ENCODE measurements at places on chromosomes 3 and 15.
A peak's percentile ranks its signal among the peaks of the same experiment; 100 is the strongest.

DNA sequence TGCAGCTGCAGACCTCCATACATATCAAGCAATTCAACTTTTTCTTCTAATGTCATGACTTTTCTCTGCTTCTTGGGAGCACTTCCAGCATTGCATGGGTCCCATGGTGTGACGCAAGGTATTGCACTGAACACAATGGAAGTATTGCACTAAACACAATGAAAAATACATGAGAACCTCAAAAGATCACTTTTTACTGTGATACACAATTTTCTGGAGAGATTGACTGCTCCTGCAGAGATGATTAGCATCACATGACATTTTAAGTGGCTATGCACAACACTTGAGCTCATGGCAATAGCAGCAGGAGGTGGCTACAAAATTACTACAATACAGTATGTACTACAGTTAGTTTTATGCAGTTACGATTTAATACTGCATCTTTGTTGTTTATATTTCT, 113.5 kb upstream of the BHLHE40 start:
- no peak for ATAC-seq

DNA sequence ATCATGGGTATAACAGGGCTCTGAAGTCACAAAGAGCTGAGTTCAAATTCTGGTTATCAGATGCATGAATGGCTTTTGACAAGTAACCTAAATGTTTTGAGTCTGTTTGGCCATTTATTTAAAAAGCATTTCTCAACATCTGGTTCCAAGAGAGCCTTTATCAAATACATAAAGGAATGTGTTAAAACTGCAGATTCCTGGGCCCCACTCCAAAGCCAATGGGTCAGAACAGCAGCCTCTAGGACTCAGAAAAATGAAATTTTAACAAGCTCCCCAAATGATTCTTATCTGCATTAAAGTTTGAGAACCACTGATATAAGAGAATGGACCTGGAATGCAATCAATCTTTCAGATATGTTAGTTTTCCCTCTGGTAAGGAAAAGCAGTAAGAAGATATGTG, 3.4 kb downstream of the B4GALT4 start:
- no peak for ATAC-seq

DNA sequence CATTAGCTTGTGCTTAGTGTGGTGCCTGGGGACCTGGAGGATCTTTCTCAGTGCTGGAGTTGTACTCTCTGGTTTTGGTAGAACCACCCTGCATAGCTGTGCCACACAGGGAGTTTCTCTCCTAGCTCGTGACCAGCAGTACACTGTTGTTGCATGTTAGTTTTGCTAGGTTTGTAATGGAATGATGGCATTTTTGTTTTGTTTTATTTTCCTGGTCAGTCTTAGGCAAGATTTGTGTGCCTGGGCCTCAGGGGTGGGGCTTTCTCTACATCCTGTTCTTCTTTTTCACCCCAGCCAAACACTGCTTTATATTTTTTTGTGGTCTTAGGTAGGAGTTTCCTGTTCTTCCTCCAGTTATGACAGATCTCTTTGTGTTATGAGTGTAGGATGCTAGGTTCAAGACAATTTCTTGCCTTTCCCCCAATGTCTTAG, 534.5 kb upstream of the KCNMB2 start:
- ATAC-seq: no peak

DNA sequence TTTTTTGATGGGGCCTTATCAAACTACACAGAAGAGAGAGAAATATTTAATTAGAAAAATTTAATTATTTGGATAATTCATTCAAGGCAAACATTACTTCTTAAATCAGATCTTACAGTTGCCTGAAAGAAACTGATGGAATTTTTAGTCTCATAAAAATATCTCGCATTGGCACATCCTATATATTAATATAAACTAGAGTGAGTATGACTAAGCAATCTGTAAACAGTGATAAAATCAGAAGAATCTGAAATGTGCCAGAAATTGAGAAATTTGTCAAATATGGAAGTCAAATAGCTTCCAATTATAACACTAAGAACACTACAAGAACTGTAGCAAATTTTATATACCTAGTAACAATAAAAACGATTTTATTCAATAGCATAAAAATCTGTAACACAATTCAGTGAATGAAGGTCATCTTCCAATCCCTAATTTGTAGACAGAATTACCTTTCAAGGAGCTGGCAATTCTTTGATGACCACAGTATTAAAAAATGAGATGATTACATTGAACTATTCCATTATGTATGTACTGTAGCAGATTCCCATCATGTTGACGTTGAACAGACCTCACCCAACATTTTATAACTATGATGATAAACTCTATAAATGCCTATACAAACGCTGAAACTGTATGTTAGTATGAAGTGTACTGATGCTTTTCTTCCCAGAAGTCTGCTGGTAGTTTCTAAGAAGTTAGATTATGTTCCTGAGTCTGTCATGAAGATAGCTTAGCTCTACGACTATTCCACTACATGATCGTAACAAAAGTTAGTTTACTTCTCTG, 63.0 kb downstream of the ALDH1A2 start:
- ATAC-seq: no peak

GRCh38 chr3:159620281-159620680, 368.4 kb upstream of the IL12A start:
- ATAC-seq: no peak

GRCh38 chr3:191424881-191425280, 36.1 kb upstream of the PYDC2 start:
- no peak for ATAC-seq

DNA sequence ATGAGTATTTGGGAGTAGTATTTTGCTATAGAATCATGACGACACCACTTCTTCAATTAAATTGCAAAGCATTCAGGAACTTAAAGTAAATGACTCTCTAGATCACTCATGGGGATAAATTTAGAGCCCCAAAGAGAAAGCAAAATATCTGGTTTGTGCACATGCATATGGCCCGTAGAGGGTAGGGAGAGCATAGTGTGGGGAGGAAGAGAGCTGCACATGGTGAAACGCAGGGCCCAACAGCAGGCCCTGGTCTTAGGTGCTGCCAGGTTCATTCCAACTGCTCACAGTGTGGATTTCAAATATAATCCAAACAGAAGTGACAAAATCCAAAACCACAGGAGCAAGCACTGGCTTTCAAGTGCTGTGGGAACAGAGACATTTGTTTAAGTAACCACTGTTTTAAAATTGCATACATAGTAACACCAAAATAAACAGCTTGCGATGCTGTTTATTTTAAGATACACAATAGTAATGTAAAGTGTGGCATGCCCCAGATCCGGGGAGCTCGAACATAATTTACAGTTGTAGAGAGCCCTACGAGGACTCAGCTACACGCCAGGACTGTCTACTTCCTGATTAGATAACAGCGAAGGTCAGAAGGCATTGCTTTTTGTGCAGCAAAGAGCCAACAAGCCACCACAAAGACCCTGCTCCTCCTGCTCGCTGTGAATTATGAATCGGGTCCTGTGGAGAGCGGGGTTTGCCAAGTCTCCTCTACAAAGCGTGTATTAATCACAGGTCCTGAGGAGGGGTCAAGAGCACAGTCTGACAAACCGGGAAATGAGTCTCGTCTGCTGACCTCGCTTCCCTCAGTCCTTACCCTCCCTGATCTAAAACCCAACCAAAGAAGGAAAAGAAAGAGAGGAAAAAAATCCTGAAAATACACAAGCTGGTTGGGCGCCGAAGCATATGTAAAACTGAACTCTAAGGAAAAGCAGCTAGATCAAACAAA, 80.6 kb downstream of the MEIS2 start:
- no peak for ATAC-seq

GRCh38 chr15:76056931-76057330, 2.9 kb upstream of the TMEM266 start:
- peak; percentile 75 for ATAC-seq
